ENCODE measurements at places on chromosomes 7 and 10.

- DNase-seq, result no peak
Measured at GRCh38 chr7:78863281-78863680, 590.2 kb downstream of the MAGI2 start.

GRCh38 chr7:136036336-136036735, 59.2 kb upstream of the MTPN start:
- DNase-seq, result no peak

- no peak for DNase-seq
Measured at GRCh38 chr10:97067716-97068391, 117.9 kb downstream of the SLIT1 start.

GRCh38 chr7:82419200-82419599, 24.4 kb downstream of the CACNA2D1 start:
- no peak for DNase-seq

DNA sequence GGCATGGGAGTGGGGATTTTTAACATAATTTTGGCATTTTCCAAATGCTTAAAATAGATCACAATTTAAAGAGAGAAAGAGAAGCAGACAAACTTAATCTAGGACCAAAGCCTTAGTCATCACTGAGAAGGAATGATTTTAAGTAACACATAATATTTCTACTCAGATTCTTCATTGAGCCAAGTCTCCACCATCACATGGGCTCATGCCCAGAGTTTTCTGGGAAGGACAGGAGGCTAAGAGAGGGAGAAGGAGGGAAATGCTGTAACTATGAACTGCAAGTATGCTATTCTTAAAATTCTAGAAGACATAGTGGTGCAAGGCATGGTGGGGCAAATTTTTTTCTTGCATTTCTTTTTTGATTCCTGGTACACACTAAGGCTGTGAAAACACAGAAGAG, 23.8 kb upstream of the UBE2D1 start:
- no peak for DNase-seq

DNA sequence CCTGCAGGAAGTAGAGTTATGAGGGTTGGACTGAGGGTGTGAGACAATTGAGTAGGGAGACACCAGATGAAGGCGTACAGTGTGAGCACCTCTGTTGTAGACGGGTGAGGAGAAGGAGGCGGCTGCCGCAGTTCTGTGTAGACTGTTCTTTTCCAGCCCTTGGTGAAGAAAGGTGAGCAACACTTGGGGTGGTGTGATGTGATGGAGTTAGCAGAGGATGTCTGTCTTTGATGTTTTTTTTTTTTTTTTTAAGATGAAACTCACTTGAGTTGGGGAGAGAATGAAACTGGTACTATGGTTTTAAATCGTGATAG, 42.8 kb upstream of the RNF216 start:
- no peak for DNase-seq

DNA sequence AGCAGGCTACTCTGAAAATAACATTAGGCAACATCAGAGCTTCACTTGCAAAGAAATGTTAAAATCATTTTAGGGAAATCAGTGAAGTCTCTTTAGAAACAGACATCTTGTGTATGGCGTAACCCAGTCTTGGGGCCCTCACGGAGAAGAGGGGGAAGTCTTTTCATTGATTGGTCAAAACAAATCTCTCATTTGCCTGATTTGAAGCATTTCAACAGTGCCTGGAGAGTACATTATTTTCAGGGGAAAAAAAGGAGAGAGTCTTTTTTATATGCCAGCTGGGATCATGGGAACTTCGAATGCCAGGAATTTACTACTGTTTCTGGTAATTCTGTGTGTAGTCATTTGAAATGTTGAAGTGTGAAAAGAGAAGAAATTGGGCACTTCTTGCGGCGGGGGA, 471.4 kb downstream of the PLXDC2 start:
- no peak for DNase-seq

- no peak for DNase-seq
Measured at GRCh38 chr10:126242397-126243260, 145.6 kb downstream of the ADAM12 start.

GRCh38 chr10:89367529-89367928, 10.3 kb upstream of the IFIT1B start:
- no peak for DNase-seq

- DNase-seq, result no peak
Measured at GRCh38 chr7:650339-651031, 76.0 kb upstream of the DNAAF5 start.

DNA sequence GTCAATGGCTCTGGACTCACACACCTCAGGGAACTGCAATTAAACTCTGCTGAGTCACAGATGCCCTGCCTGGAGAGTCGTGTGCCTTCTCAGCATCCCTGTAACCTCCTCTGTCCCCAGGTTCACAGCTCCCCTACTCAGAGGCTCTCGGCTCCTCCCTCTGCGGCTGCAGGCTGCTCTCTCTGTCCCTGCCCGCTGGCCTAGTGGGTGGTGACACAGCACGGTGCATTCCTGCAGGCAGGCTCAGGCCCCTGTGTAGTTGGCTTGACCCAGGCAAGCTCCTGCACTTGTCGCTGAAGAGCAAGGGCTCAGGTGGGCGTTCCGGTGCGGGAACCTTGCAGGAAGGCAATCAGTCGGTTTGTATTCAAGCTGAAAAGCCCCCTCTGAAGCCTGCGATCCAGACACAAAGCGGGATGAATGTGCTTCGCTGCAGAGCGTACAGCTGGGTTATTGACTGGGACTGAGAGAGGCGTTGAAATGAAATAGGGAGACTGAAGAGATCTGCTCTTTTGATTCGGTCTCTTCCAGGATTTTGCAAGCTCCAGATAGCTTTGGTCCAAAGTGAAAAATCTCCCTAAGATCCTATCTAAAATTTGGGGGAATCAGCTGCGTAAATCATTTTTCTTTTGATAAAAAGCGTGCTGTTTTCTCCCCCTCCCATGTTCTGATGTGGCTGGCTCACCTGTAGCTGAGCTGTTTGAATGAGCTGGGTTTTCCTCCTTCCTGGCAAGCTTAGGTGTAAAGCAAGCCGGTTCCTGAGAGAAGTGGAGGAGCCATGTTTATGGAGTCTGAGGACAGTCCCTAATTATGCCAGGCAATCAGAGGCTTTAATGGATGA, 208.7 kb upstream of the PHYHIPL start:
- DNase-seq, result no peak

- DNase-seq, result no peak
Measured at GRCh38 chr7:102434039-102434486, 688 bp downstream of the ORAI2 start.

- no peak for DNase-seq
Measured at GRCh38 chr10:72702868-72703581, 11.1 kb downstream of the MCU start.

GRCh38 chr10:67327626-67328535, 368.1 kb downstream of the CTNNA3 start:
- no peak for DNase-seq

DNA sequence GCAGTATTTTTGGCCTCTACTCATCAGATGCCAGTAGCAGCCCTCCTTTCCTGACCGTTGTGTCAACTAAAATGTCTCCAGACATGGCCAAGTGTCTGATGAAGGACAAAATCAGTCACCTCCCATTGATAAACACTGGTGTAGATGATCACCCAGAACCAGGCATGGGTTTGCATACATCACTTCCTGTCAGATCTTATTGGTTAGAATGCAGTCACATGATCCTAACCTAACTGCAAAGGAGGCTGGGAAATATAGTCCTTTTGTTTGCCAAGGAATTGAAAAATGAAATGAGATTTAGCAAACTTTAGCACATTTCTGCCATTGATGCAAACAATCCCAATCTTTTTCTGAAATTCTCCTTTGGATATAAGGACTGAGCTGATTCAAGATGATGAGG, 141.4 kb downstream of the BUB3 start:
- no peak for DNase-seq
